Fibroblast of upper back skin (primary cell): ENCODE measurements at places on chromosomes 2 and 18.

DNA sequence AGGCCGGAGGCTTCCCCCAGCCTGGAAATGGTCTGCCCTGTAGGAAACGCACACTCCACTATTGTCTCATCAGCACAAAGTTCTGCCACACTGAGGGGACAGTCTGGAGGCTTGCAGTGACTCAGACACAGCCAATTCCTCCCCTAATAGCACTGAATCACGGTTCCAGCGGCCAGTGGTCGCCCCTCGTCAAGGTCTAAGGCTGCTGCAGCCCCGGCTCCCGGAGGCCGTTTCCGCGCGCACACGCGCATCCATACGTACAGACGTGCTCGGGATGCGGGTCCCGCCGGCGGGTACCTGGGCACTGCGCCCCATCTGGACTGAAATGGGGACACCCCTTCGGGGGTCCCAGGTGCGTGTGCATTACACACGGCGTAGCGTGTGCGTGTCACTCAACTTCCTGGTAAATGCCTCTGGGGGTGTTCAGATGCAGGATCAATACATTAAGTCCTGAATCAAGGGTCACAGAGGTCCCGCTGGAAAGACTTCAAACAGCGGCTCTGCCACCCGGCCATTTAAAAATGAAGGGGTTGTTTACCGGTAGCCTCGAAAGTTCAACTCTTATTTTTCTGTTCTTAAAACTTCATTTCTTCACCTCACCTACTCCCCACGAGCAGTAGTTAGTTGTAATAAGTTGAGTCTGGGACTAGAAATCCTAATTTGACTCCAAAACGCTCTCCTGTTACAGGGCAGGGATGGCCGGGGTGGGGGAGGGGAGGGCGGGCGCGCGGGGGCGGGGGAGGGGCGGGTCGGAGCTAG, 572 bp upstream of the ZNF516 start:
- peak; percentile 58 for DNase-seq

- peak; percentile 78 for DNase-seq
These were observed 565.9 kb upstream of the ID2 start for GRCh38 chr2:8115966-8116365.

DNA sequence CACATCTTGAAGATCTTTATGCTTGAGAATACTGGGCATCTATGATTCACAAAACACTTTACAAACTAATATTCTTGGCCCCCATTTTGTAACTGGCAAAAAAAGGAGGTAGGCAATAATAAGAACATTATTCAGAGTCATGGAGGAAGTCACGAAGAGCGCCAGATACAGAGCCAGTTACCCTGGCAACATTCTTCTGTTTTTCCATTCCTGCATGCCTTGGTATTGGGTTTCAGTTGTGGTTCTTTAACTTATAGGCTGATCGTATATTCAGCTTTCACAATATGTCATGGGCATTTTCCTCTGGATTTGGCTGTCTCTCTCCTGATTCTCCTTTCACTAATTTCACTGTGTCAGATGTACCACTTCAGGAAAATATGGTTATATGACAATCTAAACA, 234.7 kb downstream of the HRH4 start:
- peak; percentile 13 for DNase-seq

GRCh38 chr2:138874251-138874650, 94.1 kb upstream of the NXPH2 start:
- DNase-seq = no peak

GRCh38 chr2:75632091-75632701, 14.4 kb upstream of the MRPL19 start:
- DNase-seq = peak; percentile 55

- peak; percentile 43 for DNase-seq
These were observed 1.2 kb upstream of the HAAO start for GRCh38 chr2:42793334-42794270.
